ENCODE measurements at places on chromosomes 16 and 17.

DNA sequence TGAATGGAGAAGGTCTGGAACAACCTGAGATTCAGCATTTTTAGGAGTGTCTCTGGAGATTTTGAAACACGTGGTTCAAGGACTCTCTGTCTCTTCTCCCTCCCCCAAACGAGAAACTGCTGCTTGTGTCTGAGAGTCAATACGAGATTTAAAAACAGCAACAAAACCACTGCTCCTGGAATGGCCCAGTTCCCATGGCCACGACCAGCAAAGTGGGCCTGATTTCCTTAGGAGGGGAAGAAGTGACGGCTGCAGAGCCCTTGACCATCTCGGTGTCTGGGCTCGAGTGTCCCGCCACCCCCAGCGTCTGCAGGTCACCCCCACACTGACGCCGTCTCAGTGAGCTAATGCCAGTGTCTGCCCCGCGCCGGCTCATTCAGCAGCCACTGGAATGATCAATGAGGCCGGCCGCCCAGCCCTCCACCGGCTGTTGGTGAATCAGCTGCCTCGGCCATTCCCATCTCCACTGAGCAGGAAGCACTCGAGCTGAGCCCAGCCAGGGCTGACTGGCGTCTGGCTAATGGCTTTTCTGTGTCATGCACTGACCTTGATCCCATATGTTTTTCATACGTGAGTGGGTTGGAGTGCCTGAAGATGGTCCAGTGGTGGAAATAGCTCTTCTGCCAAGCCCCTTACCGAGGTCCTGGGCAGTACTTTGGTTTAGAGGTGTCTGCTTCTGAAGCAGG, 151.8 kb downstream of the PITPNC1 start:
- no peak for DNase-seq

GRCh38 chr16:30521873-30522641, 4.3 kb downstream of the ZNF768 start:
- DNase-seq: no peak

DNA sequence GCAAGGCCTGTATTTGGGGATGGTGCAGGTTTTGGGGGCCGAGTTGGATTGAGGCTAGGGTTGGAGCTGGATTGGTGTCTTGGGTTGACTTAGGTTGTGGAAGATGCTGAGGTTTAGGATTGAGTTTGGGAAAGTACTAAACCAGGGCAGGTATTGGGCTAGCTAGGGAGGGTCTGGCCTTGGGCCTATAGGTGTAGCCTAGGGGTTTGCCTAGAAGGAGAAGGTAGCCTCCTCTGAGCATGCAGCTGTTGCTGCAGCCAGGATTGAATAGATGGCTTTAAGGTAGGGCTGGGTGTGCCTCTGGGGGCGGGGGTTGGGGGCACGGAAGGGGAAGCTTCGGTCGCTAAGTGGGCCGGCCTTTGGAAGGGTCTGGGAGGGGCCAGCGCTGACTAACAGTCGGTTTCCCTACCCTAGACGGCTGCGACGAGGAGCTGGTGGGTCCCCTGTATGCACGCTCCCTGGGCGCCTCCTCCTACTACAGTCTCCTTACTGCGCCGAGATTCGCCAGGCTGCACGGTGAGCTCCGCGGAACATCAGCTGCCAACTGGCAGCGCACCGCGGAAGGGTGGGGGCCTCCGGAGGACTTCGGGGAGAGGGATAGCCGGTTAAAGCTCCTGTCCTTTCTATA, 1.2 kb downstream of the CNTNAP1 start:
- no peak for DNase-seq

GRCh38 chr17:28937044-28937729, 14.1 kb downstream of the PHF12 start:
- no peak for DNase-seq

GRCh38 chr16:28042811-28043210, 20.7 kb downstream of the GSG1L start:
- DNase-seq: no peak

DNA sequence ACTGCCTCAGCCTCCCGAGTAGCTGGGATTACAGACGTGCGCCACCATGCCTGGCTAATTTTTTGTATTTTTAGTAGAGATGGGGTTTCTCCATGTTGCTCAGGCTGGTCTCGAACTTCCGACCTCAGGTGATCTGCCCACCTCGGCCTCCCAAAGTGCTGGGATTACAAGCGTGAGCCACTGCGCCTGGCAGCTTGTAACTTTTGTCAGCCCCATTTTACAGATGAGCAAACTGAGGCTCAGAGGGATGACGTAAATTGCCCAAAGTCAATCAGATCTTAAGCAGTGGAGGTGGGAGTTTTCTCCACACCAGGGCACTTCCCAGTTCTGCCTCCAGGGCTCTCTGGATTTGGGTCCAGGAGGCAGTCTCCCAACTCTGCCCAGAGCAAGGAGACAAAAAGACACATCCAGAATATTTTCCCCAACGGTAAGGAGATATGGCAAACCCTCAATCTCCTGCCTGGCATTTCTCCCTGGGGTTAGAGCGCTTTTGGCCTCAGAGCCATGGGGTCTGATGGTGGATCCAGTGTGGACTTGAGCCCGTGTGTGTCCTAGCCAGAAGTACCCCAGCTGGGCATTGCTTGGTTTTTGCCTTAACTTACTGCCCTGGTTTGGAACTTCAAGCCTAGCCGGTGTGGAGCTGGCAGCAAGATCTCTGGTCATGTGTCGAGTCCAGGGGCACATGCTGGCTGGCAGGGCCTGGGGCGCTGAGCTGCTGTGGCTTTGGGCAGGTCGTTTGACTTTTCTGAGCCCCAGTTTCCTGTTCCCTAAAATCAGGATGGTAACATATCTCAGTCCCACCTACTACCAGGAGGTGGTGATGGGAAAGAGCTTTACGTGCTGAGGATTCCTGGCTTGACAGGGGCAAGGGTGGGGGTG, 3.4 kb downstream of the ADAM11 start:
- no peak for DNase-seq

DNA sequence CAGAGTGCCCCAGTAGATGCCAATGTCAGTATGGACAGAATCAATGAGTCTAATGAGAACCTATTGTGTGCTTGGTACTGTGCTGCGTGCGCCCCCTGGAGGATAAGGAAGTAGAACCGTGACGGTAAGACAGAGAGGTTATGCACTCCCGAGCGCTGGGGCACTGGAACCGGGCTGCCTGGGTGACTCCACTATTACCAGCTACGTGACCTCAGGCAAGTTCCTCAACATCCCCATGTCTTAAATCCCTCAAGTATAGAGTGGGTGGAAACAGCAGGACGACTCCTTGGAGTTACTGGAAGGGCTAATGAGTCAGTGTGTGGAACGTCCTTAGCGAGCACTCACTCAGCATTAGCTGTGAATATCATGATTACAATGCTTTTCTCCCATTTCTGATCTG, 16.2 kb downstream of the CHST4 start:
- peak; percentile 48 for DNase-seq

- DNase-seq: no peak
Observed at GRCh38 chr16:12874186-12874585, 27.2 kb upstream of the SHISA9 start.

- DNase-seq: no peak
Observed at GRCh38 chr16:88634994-88635670, 3.2 kb upstream of the IL17C start.

- DNase-seq: no peak
Observed at GRCh38 chr17:1649844-1650501, at the start of gene RILP. Gene RILP, minus strand, starts transcription at chr17:1649866. Its CDS starts 62 bp downstream, at chr17:1649804.

DNA sequence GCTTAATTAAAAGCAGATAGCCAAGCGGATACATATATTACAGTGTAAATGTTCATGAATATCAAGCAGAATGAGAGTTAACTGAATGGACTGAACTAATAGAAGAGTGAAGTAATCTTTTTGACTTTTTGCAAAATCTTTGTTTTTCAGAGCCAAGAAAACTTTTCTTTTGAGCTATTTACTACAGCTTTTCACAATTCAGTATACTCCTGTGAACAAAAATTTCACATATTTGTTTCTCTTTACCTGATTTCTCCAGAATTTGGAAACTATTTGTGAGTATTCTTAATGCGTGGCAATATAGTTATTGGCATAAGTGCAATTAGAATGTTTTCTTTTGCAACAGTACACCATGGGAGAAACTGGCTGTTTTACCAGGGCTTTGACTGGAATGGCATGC, 9.1 kb upstream of the DUXB start:
- DNase-seq: no peak

- DNase-seq: no peak
Observed at GRCh38 chr16:8867216-8867931, 1.4 kb downstream of the CARHSP1 start.

DNA sequence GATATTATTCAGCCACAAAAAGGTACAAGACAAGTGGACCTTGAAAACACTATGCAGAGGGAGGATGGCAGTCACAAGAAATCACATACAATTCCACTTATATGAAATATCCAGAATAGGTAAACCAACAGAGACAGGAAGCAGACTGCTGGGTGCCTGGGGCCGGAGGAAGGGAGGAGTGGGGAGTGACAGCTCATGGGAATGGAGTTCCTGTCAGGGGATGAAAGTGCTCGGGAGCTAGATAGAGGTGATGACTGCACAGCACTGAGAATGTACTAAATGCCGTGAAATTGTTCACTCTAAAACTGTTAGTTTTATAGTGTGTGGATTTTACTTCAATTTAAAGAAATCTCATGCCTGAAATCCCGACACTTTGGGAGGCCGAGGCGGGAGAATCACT, 74.2 kb upstream of the MED9 start:
- no peak for DNase-seq

DNA sequence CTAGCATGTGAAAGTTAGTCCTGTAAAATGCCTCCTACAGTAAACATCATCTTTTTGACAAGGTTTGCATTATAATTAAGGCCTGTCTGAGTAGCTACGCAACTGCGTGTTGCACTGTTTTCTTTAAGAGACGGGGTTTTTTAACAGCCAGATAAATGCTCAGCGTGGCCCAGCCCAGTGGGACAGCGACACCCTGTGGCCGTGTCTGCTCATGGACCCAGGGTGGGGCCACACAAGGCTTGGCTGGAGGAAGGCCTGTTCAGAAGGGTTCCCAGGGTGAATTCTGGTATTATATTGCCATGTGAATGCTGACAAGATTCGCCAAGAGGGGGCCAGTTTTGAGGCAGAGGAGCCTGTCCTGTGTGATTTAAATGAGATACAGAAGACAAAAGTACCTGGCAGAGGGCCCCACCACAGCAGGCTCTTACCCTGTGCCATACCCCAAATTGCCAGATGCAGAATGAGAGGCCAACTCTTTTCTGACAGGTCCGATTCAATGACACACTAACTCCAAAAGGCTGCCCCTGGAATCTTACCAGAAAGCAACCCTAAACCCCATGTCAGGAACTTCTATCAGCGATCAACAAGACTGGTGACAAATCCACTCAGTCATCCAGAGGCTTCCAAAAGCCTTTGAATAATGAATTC, 65.9 kb upstream of the IRX6 start:
- peak; percentile 26 for DNase-seq

DNA sequence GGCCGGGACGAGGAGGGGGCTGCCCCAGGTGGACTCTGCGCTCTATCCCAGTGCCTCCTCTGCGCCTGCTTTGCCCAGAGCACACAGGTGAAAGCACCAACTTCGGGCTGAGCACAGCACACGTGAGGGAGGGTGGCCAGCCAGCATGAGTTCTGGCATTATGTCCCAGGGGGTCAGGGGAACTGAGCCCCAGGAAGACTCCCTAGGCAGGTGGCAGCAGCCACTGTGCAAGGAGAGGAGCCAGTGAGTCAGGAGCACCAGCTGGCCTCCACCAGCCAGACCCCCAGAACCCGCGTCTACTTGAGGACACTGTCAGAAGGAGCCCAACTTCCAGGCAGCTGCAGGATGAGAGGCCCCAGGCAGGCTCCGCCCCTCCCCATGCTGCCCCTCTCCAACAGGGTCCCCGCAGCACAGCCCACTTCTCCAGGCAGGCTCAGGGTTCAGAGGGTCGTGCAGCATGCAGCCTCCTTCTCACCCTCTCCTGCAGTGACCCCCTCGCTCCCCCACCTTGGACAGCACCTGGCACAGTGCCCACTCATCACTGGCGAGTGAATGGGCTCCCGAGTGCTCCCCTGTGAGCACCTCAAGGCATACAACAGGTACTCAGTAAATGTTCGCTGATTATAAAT, 44.2 kb upstream of the RASD1 start:
- DNase-seq: no peak

DNA sequence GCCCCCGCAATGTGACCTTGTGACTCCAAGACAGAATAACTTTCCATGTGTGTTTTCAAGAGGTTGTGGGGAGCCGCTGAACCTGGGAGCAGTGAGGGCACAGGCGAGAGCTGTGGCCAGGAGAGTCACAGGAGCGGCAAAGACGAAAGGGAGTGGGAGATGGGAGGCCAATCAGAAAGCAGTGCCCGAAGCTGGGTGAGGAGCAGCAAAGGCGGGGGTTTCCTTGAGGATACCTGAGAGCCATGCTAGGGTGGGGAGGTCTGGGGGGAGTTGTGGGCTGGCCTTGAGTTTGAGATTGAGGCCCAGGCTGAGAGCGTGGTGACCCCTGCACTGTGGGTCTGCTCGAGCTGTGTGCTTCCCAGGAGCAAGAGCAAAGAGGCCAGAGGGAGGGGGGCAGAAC, 23.2 kb upstream of the NPTX1 start:
- DNase-seq: no peak

- DNase-seq: no peak
Observed at GRCh38 chr17:58381124-58382035, 29.4 kb upstream of the SUPT4H1 start.

- no peak for DNase-seq
Observed at GRCh38 chr16:22670044-22670536, 143.9 kb upstream of the HS3ST2 start.

- DNase-seq: no peak
Observed at GRCh38 chr17:8001976-8002720, at the start of gene GUCY2D. Gene GUCY2D, plus strand, starts transcription at chr17:8002615. Its CDS starts 433 bp downstream, at chr17:8003048.

DNA sequence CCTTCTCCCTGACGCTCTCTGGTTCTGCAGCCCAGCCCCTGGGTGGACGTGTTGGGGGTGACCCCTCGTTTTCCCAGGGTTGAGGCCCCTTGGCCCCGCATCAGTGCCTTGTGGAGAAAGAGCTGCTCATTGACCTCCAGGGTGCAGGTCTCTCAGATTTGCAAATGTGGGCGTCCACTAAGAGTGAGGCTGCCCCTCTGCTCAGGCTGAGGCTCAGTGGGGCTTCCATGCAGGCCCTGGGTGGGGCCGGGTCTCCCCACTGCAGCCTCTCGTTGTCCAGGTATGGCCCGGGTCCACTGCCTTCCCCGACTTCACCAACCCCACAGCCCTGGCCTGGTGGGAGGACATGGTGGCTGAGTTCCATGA, 9.0 kb downstream of the GAA start:
- DNase-seq: no peak

DNA sequence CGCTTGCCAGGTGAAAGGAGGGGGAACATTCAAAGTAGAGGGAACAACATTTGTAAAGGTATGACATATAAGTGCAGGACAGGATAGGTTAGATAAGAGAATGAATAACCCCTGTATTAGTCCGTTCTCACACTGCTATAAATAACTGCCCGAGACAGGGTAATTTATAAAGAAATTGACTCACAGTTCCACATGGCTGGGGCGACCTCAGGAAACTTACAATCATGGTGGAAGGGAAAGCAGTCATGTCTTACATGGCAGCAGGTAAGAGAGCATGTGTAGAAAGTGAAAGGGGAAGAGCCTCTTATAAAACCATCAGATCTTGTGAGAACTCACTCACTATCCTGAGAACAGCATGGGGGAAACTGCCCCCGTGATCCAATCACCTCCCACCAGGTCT, 223.8 kb downstream of the SOX9 start:
- no peak for DNase-seq
